HTR-8/SVneo (cell line): ENCODE measurements at places on chromosomes 3 and 15.

GRCh38 chr3:112303764-112304325, 9.8 kb upstream of the SLC9C1 start:
- DNase-seq, result no peak

GRCh38 chr3:16069149-16069922, 105.1 kb upstream of the GALNT15 start:
- peak; percentile 60 for DNase-seq

GRCh38 chr15:31399544-31400171, 73.0 kb downstream of the KLF13 start:
- no peak for DNase-seq

- no peak for DNase-seq
Observed at GRCh38 chr3:69567710-69568052, 171.6 kb upstream of the MITF start.

GRCh38 chr15:74109713-74110112, 20.7 kb upstream of the ISLR2 start:
- DNase-seq, result no peak

- no peak for DNase-seq
Observed at GRCh38 chr3:71031181-71031580, 552.3 kb downstream of the FOXP1 start.

- DNase-seq, result no peak
Observed at GRCh38 chr3:186841620-186842019, 890 bp upstream of the ADIPOQ start.

GRCh38 chr15:53811530-53811929, 52.1 kb upstream of the WDR72 start:
- DNase-seq, result no peak

DNA sequence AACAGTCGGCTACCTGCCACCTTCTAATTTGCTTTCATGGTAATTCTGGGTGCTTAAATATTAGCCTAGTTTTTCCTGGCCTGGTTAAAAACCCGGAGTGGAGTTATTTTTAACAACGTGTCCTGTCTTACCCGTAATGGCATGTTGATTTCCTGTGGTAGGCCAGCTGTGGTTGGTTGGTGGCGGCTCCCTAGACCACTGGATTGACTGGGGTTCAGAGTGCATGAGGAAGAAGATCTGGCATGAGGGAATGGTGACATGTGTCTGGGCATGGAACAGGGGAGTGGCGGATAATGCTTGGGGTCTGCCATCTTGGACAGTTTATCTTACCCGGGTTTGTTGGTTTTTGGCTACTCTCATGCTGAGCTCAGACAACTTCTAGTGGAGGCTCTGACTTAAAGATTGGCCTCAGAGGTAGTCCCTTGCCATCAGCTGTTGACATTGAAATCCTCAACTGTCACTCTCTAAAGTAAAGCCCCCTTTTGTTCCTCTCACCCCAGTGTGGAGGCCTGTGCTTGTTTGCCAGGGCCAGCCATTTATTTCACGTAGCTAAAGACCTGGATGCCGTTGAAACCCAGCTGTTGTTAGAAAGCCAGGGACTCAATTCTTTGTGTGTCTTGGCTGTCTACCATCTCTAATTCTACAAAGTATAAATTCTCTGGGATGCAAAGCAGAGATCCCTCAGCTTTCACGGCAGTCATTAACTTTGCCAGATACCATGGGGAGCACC, 81.6 kb downstream of the DNASE1L3 start:
- no peak for DNase-seq

GRCh38 chr3:14764331-14765059, 54.3 kb upstream of the FGD5 start:
- no peak for DNase-seq

- no peak for DNase-seq
Observed at GRCh38 chr3:58013099-58013498, 4.9 kb downstream of the FLNB start.

- peak; percentile 8 for DNase-seq
Observed at GRCh38 chr3:65979731-65980130, 59.0 kb downstream of the MAGI1 start.

- DNase-seq, result no peak
Observed at GRCh38 chr15:76930831-76931396, 635 bp upstream of the RCN2 start.

GRCh38 chr15:28979208-28979841, 93.6 kb downstream of the APBA2 start:
- DNase-seq, result no peak

DNA sequence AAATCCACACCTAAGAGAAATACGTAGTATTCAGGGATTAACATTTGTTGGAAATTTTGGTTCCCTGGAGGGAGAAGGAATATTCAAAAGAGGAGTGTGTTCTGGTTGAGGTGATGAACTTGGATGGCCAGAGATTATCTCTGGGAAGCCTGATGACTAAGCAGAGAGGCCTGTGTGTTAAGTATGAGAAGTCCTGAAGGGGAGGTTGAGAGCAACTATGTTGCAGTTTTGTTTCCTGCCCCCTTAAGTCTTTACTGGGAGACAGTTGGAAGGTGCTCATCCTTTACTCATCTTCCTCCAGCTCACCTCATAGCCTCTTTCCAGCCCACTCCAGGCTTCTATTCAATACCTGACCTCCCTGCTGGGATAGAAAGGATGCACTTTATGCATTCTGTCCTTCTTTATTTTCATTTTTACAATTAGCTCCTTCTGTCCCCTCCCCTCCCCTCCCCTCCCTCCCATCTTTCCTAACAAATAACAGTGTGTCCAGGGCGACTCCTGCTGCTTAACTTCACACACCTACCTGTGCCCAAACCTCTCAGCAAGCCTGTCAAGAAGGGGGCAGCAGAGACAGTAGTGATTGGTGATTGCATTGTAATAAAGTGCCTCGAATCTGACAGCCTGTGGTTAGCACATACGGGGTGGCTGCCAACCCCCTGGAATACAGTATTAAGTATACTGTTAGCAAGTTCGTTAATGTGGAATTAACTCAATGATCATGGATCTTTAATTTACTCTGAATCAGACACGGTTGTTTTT, 11.9 kb downstream of the RAP2B start:
- no peak for DNase-seq
